ENCODE measurements at places on chromosomes 12 and 14. TPM values are rescaled to one million over a fixed set of nuclear protein-coding genes. Genes with fewer than 3 reads are reported as not detected.

GLIPR1L1 gene
- total RNA-seq, result not detected

SMCO3 gene
- total RNA-seq, result 0.07 TPM

- no peak for DNase-seq
Observed at GRCh38 chr12:98678236-98678945, 33.3 kb downstream of the APAF1 start.

TCL1A gene
- total RNA-seq, result not detected

DNA sequence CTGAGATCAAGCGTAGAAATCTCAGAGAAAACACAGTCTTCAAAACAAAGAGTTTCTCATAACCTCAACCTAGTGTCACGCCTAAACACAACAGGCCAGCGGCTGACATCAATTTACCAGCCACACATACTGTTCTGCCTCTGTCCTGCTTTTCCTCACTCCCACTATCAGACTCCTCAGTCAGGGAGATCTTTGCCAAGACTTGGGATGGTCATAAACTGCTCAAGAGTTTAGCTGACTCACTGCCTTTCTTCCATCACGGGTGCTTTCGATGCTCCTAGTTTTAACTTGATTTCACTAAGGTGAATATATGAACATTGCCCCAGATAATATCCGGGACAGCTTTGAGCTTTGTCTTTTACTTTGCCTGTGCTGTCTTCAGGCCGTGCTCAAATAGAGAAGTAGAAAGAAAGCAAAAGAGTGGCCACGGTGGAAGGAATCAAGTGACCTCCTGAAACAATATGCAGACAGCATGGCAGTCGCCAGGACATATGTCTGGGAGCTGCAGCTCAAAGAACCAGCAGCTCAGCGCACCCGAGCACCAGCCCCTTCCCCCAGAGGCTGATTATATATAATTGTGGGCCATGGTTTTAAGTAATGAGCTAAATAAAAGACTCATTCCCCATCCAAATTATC, 12.1 kb downstream of the MDM1 start:
- DNase-seq, result no peak

DNA sequence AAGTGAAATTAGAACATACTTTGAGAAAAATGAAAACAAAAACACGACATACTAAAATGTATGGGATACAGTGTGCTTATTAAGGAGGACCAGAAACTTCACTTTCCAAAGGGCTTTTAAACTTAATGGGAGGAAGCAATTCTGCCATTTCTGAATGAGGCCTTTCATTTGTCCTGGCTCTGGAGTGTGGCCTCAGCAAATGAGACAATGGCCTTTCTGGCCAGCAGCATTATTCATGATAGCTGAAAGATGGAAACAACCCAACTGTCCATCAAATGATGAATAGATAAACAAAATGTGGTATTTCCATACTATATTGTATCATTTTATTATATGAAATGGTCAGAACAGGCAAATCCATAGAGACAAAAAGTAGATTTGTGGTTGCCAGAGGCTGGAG, 338.6 kb downstream of the CEP128 start:
- DNase-seq, result no peak

DNA sequence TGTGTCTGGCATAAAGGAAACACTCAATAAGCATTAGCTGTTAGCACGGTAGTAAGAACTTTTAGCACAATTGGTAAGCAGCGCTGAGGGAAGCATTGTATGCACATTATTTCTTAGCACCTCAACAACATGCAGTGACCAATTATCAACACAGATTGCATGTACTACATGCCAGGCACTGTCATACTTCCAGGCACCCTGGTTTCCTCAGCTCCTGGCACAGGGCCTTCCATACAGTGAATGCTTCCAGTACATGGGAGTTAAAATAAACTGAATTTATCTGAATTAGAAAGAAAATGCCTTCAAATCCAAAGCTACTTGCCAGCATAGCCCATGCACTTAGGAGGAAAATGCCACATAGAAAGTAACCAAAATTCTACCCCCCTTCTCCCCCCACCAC, 59.4 kb downstream of the TUNAR start:
- DNase-seq, result no peak

- DNase-seq, result no peak
Observed at GRCh38 chr12:4153343-4153892, 120.1 kb upstream of the CCND2 start.

- no peak for DNase-seq
Observed at GRCh38 chr12:68428724-68429501, 96.8 kb upstream of the MDM1 start.
